Left renal pelvis (tissue), 4 donors: ENCODE measurements at places on chromosomes 12 and 14.

DNA sequence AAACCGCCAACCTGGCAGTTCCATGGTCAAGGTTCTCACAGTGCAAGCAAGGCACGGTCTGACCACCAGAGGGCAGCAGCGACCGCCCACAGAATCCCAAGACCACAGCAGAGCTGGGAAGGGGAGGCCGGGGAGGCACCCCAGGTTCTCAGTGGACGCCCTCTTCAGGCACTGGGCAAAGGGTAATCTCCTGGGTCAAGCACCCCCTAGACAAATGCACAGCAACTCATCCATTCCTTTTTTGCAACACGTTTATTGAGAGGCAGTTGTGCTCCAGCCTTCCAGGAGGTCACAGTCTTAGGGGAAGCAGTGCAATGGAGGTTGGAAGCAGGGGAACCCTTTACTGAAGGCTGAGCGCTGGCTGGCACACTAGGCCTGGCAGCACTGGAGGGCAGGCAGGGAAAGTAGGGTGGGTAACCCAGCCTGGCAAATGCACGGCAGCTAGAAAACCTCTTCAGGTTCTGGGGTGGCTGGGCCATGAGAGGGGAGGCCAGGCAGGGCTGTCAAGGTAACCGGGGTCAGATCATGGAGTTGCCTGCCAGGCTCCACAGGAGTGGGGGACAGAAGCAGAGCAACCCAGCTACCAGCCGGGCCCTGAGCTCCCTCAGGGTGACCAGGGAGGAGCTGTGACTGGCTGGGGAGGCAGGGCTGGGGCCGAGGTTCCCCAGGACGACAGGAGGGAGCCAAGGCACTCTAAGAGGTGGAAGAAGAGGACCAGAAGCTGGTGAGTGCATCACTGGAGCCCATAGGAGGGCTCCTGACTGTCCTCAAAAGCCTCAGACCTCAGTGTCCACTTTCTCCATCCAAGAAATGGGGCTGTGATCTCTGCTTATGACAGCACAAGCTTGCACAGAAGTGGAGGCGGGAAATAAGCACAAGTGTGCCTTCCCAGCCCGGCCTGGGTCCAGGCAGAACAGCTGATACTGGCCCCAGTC, 1.8 kb upstream of the RHOF start:
- no peak for DNase-seq

GRCh38 chr14:72975770-72976169, 49.5 kb downstream of the DCAF4 start:
- no peak for DNase-seq

DNA sequence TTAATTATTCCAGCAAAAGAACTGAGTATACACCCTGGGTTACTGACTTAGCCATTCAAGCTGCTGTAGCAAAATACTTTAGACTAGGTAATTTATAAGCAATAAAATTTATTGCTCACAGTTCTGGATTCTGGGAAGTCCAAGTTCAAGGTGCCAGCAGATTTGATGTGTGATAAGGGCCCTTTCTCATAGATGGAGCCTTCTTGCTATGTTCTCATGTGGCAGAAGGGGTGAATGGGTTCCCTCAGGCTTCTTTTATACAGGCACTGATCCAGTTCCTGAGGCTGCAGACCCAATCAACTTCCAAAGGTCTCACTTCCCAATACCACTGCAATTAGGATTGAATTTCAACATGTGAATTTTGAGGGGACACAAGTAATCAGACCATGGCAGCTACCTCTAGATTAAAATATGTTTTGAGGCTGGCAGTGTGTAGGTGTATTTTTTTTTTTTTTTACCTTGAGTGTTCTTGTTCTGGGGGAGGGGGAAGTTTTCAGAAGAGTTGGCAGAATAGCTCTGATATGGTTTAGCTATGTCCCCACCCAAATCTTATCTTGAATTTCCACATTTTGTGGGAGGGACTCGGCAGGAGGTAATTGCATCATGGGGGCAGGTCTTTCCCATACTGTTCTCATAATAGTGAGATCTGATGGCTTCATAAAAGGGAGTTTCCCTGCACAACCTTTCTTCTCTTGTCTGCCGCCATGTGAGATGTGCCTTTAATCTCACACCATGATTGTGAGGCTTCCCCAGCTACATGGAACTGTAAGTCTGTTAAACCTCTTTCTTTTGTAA, 178.2 kb downstream of the RASSF9 start:
- DNase-seq, result no peak

DNA sequence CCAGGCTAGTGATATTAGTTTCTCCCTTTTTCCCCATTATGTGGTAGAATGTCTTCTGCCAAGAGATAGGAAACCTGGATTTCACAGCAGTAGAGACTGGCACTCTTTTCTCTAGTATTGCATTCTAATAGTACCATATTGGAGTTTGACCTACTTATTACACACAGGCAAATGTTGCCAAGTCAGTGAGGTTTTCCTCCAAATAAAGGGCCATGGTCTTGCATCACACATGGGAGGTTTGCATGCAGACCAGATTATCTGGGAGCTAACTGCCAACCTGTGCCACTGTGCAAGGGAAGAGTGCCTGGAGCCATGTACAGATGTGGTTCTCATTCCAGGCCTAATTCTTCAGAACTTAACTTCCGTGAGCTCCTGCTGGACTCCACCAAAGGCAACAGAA, 113.3 kb downstream of the ANO6 start:
- no peak for DNase-seq

- no peak for DNase-seq
These were observed 14.4 kb downstream of the PCNX1 start for GRCh38 chr14:70921669-70922068.

- no peak for DNase-seq
These were observed 4.8 kb downstream of the IFNG start for GRCh38 chr12:68154779-68155178.

GRCh38 chr14:36580141-36580855, 2.1 kb downstream of the NKX2-8 start:
- DNase-seq, result no peak

DNA sequence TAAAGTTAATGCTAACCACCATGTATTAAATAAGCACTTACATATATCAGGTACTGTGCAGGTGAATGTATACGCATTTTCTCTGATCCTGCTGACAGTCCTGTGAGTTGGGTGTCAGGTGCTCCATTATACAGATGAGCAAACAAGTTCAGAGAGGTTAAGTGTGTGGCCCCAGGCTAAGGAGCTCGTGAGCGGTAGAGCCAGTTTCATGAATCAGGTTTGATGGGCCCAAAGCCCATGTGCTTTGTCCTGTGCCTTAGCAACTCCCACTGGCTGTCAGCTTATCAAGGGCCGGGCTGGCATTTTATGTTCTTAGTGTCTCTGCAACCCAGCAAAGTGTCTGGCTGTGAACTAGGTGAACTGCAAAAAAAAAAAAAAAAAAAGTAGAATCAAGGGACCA, 701.2 kb upstream of the TBX3 start:
- DNase-seq, result no peak
